Activated CD8-positive, alpha-beta memory T cell treated with anti-CD3 and anti-CD28 coated beads for 1 hour (primary cell): ENCODE measurements at places on chromosomes 5 and 9.
A peak's percentile ranks its signal among the peaks of the same experiment; 100 is the strongest.

DNA sequence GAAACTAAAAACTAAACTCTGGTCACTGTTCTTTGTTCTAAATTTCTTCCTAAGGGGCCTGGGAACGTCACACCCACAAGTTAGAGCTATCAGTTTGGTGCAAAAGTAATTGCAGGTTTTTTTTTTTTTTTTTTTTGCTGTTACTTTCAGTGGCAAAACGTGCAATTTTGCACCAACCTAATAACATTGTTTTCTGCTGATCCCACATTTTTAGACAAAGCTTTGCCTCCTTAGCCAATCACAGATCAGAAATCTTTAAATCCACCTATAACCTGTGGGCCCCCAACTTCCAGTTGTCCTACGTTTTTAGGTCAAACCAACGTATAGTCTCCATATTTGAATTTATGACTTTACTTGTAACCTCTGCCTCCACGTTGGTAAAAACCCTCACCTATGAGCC lies 11.1 kb upstream of the MED10 start:
- no peak for DNase-seq

GRCh38 chr5:164010900-164011299 lies 505.5 kb downstream of the MAT2B start:
- DNase-seq: no peak

GRCh38 chr5:116038817-116039216 lies 6.5 kb downstream of the ARL14EPL start:
- DNase-seq: no peak

DNA sequence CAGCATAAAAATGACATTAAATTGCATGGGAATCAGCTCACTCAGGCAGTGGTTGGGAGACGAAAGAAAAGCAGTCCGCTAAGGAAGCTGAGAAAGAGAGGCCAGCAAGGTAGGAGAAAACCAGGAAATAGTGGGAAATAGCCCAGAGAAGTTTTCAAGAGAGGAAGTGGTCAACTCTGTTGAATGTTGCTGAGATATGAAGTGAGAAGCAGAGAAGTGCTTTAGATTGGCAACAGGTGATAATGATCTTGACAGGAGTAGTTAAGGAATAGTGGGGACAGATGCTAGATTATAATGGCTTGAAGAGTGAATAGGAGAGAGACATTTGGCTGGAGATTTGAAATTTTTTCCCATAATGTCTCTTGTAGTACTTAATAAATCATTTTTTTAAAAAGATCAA lies 30.8 kb downstream of the CNTRL start:
- DNase-seq: no peak

DNA sequence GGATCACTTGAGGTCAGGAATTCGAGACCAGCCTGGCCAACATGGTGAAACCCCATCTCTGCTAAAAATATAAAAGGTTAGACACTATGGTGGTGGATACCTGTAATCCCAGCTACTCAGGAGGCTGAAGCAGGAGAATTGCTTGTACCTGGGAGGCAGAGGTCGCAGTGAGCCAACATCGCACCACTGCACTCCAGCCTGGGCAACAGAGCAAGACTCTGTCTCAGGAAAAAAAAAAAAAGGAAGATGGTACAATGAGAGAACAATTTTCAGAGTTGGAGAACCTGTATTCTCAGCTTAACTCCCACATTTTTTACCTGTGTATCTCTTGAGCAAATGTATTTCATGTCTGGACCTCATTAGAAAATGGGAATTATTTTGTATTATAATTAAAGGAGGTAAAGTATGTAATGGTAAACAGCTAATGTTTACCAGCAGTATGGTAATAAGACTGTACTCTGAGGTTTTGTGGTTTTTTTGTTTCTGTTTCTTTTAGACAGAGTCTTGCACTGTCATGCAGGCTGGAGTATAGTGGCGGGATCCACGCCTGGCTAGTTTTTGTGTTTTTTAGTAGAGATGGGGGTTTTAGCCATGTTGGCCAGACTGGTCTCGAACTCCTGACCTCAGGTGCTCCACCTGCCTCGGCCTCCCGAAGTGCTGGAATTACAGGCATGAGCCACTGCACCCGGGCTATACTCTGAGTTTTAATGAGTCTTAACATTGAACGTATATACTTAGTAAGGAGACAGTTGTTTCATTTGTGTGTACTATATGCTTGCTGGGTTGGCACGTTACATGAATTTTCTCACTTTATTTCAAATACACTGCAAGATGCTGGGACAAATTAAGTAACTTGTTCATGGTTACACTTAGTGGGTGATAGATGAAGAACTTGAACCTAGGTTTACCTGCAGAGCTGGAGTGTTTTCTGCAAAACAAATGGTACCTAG lies 16.2 kb downstream of the UHRF2 start:
- no peak for DNase-seq

DNA sequence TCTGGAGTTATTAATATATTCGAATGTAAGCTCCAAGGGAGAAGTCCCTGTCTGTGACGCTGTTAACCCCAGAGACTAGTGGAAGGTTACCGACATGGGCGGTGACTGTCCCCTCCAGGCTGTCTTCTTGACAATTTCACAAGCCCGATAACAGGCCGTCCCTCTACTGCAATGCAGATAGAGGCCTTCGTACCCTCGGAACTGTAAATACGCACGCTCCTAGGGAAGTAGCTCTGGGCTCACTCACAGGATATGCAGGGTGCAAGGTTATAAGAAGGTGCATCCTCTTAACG lies 680 bp upstream of the RFK start:
- DNase-seq: no peak

GRCh38 chr5:154371687-154372086 lies 74.1 kb upstream of the SAP30L start:
- DNase-seq: no peak

DNA sequence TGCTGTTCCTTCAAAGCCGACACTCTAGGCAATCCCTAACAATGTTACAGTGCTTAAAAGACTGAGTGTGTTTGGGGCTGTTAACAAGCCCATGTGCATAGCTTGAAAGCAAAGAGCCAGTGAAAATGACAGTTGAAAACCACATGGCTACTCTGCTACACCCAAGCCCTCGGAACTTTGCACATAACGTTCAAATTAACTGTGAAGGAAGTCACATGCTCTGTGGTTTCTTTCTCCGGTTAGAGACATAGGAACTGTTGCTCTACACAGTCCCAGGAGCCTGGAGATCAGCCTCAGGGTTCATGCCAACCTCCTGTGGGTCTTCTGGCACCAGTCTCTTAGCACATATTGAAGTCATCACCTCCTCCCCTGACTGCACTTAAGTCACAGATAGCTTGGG lies 51.1 kb downstream of the C9orf152 start:
- DNase-seq: no peak

GRCh38 chr9:115412656-115413055 lies 294.7 kb upstream of the TNC start:
- DNase-seq: no peak

GRCh38 chr9:127293328-127293727 lies 28.8 kb downstream of the GARNL3 start:
- DNase-seq: no peak

DNA sequence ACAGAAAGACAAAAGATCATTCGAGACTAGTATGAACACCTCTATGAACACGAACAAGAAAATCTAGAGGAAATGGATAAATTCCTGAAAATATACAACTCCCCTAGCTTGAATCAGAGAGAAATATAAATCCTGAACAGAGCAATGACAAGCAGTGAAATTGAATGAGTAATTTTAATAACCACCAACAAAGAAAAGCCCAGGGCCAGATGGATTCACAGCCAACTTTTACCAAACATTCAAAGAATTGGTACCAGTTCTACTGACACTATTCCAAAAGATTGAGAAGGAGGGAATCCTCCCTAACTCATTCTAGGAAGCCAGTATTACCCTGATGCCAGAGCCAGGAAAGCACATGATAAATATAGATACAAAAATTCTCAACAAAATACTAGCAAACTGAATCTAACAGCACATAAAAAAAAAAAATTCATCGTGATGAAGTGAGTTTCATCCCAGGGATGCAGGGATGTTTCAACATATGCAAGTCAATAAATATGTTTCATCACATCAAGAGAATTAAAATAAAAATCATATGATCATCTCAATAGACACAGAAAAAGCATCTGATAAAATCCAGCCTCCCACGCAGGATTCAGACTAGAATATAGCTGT lies 25.2 kb upstream of the PTGER4 start:
- no peak for DNase-seq

GRCh38 chr9:8600914-8601680 lies 801.5 kb upstream of the DMAC1 start:
- DNase-seq: no peak

DNA sequence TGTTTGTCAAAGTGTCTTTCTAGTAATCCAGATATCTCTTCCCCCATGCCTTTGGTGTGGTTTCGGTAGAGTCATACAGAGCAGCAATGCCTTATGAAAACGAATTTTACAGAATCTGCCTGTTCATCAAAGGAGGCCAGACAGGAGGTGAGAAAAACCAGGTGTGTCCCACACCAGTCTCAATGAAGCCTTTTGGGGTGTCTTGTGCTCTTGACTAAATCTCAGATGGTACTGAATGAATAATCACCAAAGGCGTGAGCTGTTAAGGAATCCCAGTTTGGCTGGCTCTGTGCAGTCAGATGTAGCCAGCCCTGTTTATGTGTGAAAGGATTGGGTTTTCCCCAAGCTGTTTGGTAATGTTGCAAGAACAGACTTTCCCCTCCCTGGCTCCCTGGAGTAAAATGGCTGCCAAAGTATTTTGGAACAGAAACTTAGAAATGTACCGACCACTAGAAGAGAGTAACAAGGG lies 70.8 kb upstream of the CDKN2B start:
- DNase-seq: no peak

DNA sequence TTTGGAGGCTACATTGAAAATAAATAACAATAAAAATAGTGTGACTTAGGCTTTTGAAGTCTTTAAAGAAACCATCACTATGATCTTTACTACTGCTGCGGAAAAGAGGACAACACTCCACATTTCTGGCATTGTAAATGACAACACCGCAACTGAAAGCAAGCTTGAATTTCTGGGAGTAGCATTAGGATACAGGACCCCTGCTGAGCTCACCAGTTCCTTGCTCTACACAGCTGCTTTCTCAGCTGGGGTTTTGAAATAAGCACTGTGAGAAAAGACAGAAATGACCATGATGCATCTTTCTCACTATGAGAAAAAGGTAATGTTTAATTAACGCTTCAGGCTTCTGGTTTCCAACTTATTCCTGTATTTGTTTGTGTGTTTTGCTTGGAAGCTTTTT lies 168.0 kb downstream of the TAF11L14 start:
- no peak for DNase-seq

DNA sequence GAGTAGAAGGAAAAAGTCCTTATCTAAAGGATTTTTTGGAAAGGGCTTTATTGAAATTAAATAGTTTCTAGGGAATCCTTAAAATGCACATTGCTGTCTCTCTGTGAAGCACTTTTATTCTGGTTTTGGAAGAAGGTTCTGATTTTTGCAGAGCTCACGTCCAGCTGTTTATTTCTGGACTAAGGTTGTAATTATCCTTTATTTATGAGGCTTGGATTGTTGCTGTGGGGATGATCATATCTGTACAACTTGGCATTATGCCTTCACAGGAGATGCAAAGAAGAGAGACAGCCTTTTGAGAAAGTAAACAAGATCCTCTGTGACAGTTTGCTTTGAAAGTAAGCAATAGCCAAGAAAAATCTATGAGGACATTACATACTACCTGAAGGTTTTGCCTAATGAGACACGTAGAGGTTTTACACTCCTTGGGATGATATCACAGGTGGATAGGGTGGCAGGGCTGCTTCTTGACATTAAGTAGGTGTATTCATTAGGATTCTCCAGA lies 14.6 kb downstream of the SMARCA2 start:
- no peak for DNase-seq

GRCh38 chr5:124264499-124264898 lies 481.9 kb downstream of the ZNF608 start:
- DNase-seq: no peak

DNA sequence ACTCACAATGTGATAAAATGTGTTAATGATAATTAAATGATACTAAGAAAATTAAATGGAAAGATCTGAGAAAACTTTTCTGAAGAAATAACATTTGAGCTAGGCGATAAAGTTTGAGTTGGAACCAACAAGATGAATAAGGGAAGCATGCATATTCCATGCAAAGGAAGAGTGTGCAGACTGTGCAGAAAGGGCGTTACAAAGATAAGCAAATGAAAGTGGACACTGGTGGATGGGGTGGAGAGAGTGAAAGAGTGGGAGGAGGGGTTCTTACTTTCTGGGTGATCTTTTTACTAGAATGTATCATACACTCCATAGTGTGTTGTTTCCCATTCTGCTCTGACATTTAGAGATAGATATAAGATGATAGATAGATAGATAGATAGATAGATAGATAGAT lies 138.7 kb downstream of the HTR1A start:
- DNase-seq: no peak

- DNase-seq: no peak
Measured at GRCh38 chr9:134902936-134903335, 14.8 kb downstream of the FCN1 start.

- DNase-seq: no peak
Measured at GRCh38 chr5:128895122-128895521, 70.2 kb upstream of the SLC27A6 start.

DNA sequence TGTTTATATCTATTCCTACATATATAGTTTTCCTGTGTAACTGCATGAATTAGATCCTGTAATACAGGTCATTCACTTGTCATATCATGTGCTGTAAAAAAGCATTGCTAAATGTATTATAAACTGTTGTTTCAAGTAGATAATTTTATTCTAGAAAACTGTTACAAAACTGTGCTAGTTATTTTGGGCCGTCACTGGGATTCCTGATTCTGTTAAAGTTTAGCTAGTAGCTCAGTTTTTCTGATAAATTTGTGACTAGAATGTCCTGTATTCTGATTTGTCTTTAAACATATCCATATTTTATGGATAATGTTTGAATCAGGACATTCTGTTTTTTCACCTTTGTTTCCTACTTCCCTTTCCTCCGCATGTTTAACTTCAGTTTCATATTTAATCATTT lies 5.4 kb downstream of the SLF1 start:
- no peak for DNase-seq

- peak; percentile 54 for DNase-seq
Measured at GRCh38 chr9:131395157-131396098, 1.5 kb downstream of the PRRC2B start.

DNA sequence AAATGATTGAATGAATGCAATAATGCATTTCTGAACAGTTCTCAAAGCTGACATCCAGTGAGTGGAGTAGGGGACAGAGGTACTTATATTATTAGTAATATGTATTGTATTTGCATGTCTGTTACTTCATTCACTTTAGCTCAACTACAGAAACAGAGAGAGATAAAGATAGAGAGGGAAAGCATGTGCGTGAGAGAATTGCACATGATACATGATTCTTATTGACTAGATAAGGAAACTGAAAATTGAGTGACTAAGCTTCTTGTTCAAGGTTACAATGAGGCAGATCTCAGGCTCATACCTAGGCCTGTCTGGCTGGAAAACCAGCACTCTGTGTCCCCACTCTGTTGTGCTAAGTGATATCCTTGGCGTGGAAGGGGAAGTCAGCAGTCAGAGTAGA lies 337.7 kb upstream of the KLF4 start:
- DNase-seq: no peak

DNA sequence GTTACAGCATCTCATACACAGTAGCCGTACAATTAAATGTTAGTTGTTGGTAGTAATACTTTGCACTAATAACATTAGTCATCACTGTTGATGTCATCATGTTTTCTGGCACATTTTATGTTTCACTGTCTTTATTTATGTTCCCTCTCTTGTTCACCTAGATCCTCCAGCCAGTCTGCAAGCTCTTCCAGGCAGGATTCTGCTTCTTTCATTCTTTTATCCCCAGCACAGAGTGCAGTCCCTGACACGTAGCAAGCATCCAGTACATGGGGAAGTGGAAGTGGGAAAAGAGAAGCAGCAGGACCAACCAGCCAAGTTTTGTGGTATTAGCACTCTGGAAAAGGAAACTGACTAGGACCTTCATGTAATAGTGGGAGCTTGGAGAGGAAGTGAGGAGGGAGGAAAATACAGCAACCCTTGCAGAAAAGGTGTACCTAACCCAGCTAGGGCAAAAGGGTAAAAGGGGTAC lies 89.7 kb upstream of the SLC44A1 start:
- DNase-seq: no peak
